Left colon (tissue), 2 donors: ENCODE measurements at places on chromosomes 7 and 10. TPM values are rescaled to one million over a fixed set of nuclear protein-coding genes. Genes with fewer than 3 reads are reported as not detected.

DNA sequence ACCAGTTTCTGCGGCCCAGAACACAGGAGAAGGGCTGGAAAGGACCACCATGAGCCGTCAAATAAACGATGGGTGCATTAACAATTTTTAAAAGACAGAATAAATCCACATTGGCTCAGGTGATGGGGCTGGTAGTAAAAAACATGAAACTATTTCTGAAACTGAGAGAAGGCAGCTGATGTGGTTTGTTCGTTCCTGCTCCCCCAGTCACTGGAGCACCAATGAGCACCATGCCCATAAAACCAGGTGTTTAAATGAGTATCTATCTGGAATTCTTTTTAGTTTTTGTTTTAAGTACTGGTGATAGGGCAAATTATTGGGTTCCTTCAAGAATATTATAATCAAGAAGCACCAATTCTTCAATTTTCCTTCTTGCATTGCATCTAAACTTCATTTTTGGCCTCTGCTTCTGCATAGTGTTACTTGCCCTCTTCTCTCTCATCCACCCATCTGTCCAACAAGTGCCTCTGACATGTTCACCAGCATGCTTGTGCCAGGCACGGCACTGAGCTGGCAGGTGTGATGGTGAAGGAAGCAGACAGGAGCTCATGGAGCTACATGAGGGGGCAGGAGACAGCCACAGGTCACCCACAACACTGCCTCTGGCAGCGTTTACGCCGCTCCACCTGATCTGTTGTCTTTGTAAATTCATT is 65.5 kb downstream of the LARP4B start:
- no peak for DNase-seq

DNA sequence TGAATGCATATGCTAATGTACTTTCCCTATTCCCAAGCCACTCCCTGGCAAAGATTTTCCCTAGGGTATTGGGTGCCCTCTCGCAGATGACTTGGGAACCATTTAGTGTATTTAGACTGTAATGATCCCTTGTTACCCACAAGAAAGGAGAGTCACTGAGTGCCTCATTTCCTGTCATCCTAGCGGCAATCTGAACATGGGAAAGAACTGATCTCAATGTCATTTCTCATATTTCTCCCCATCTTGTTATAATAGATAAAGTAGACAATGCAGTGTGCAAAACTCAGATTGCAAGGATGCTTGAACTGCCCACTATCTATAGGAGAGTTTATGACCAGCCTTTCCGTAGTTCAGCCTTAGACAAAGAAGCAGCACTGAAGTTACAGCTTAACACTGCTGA is 123.3 kb downstream of the MICU1 start:
- DNase-seq: no peak

Gene PRPS1L1
- not detected for total RNA-seq

Gene SH2D4B
- total RNA-seq: not detected

- no peak for DNase-seq
Observed at GRCh38 chr7:20240080-20240926, 23.1 kb upstream of the MACC1 start.

GRCh38 chr10:13236638-13237037 is 2.5 kb upstream of the UCMA start:
- DNase-seq: no peak
